Fibroblast of upper back skin (primary cell): ENCODE measurements at places on chromosomes 4 and X.
A peak's percentile ranks its signal among the peaks of the same experiment; 100 is the strongest.

GRCh38 chrX:56787734-56788152, 58.7 kb downstream of the NBDY start:
- DNase-seq = no peak

GRCh38 chrX:1316527-1316926, 20.1 kb upstream of the IL3RA start:
- no peak for DNase-seq

GRCh38 chr4:183229397-183229796, 90.7 kb downstream of the CLDN22 start:
- DNase-seq = peak; percentile 70

GRCh38 chr4:123364906-123365305, 31.7 kb upstream of the SPRY1 start:
- no peak for DNase-seq

DNA sequence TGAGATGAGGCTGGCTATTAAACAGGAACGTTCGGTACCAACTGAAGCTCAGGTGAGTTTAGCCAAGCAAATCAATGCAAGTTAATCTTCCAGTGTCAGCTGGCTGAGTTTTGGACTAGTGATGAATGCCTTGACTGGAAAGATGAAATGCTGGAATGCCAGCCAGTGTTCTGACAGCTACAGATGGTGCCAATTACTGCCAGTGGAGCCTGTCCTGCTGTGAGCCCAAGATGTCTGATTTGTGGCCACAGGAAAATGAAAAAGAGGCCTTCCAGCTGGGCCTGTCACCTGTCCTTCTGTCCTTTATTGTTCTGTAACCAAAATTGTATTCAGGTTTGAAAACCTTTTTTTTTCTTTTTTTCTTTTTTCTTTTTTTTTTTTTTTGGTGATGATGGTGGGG, 223.1 kb downstream of the AFF2 start:
- DNase-seq = no peak

GRCh38 chrX:13793897-13794296, 23.0 kb downstream of the GPM6B start:
- DNase-seq = no peak

DNA sequence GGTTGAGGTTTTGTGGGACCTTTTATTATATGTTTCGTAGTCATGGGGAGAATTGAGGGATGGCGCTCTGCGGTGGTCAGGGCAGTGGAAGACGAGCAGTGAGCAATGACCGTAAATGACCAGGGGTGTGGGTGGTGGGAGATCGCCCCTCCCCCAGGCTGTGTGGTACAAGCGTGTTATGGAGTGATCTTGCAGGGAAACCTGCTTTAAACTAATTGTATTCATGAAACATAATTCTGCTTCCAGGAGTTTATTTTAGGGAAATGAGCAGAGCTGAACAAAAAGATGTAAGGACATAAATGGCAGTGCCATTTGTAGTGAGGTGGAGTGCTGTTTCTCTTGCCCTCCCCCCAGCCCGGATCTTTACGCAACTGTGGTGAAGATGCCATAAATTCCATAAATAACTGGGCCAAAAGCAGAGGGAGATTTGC, 20.2 kb downstream of the GYG2 start:
- peak; percentile 83 for DNase-seq

GRCh38 chr4:113407409-113407808, 354.1 kb downstream of the CAMK2D start:
- no peak for DNase-seq

DNA sequence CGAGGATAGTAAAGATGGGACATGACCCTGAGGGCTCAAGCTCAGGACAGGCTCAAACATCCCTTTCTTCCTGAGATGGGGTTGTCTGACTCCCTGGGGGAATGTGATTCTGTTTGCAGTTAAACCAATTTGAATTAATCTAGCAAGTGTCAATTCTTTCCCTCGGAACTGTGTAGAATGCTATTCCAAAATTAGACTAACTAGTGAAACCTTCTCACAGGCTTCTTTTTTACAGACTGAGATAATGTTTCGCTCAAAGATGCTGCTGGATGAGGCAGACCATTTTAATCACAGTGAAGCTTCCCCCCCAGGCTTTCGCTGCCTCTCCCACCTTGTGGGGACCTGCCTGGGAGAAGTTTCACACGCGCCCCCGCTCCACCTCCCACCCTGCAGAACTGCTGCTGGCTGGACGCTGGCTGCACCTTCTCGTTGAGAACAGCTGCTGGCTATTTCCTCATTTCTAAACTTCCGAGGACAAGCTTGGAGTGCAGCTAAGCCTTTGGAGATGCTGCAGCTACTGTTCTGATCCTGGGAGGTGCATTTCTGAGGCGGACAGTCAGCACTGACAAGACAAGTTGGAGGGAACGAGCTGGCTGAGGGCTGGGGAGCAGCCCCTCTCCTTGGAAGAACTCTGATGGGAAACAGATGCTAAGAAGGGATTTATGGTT, 297.8 kb downstream of the RAPGEF2 start:
- peak; percentile 94 for DNase-seq

GRCh38 chr4:148344941-148345340, 97.3 kb downstream of the NR3C2 start:
- DNase-seq = no peak

- DNase-seq = peak; percentile 38
Observed at GRCh38 chr4:83558680-83559079, 22.8 kb downstream of the GPAT3 start.

GRCh38 chr4:128558896-128559679, 250.4 kb upstream of the JADE1 start:
- peak; percentile 87 for DNase-seq

- peak; percentile 25 for DNase-seq
Observed at GRCh38 chr4:168679819-168680218, 183.0 kb downstream of the PALLD start.

DNA sequence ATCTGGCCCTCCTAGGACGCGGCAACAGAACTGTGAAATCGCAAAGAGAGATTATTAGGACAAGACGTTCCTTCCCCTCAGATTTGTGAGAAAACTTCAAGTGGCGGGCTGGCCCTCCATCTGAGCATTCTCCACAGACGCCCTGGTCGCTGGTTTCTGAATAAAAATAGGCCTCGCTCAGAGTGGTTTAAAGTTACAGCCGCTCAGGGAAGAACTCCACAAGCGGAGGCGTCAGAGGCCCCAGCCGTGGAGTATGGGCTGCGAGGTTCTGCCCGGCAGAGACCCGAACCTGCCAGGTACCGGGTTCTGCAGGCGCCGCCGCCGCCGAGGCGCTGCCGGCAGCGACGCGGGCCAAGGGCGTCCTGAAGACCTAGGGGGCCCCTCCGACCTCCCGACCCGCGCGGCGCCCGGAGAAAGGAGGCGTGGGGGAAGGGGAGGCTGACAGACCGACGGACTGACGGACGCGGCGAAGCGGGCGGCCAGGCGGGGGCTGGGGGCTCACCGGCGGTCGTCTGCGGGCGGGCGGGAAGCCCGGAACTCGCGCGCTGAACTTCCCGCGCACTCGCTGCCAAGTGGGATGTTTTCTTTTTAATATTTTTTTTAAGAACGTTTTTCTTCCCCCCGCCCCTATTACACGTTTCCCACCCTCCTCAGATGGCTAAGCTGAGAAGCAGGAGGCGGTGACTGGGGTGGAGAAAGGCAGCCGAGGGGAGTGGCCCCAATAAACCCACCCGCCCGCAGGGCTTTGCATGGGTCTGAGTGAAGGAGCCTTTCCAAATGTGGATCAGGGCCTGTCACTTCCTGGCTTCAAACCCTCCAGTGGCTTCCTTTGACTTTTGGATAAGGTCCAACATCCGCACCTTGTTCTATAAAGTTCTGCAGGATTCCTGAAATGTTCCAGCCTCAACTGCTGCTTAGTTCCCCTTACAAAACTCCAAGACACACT, at the start of gene PABPC4L:
Gene PABPC4L, minus strand, starts transcription at position 574 of the 946 bp plus-strand sequence. CDS start 770 bp downstream, outside the sequence.
- DNase-seq = peak; percentile 75

DNA sequence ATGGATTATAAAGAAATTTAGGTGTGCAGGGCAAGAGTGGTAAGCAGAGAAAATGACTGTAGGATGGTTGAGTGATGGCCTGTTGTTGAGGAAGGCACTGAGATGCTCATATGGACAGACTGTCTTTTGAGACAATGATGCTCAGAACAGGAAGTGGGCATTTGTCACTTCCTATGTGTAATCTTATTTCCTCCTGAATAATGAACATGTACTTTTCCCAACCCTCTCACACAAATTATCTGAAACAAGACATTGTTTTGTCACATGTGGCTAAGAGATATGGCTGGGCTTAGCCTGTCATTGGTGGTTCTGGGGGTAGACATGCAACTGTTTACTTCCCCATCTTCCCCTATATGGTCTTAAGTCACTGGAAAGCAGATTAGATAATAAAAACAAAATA, 240.5 kb downstream of the CFAP47 start:
- no peak for DNase-seq

DNA sequence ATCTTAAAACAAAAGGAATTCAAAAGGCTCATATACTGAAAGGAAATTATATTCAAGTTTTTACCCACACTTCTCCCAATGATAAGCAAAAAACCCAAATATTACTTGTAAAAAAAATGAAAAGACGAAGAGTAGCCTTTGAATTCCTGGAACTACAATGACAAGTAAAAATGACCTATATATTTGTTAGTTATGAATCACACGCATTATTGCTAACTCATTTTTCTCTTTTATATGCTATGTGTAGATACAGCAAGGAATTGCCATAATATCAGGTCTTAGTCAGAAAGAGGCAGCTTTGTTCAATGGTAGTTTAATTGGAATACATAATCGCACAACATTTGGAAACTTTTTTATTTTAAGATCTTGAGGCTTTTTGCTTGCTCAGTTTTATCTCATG, 22.7 kb upstream of the ASB5 start:
- no peak for DNase-seq

DNA sequence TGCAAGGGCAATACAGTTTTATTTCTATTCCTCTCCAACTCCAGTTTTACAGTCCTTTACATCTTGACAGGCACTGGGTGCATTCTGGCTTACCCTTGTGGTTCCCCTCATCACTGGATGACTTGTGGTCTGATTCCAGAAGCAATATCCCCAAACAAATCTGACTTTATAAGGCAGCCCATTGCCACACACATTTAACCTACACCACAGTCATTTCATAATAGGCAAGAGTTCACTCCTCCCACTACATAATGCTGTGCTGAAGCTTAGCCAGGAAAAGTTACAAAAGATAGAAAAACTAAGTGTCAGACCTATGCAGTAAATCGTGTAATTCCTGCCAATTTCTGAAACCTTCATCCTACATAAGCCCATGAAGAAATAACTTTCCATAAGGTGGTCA, 82.9 kb upstream of the MID1IP1 start:
- DNase-seq = no peak

- no peak for DNase-seq
Observed at GRCh38 chrX:11427453-11428071, 134.3 kb downstream of the AMELX start.

DNA sequence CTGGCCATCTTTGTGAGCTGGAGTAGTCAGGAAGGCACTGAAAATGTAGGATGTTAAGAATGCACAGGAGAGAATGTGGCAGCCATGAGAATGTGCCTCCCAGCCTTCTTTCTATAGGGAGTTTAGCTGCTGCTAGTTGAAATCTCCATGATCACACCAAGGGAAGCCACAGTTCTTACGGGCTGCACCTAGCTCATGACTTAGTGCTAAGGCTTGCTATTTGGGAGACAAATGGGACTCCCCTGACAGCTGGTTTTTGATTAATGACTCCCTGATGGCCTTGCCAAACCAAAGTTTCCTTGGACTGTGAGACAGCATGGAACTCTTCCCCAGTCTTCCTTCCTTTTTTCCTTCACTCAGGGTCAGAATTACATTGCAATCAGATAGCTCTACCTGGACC, 9.2 kb downstream of the CTSO start:
- DNase-seq = peak; percentile 82

DNA sequence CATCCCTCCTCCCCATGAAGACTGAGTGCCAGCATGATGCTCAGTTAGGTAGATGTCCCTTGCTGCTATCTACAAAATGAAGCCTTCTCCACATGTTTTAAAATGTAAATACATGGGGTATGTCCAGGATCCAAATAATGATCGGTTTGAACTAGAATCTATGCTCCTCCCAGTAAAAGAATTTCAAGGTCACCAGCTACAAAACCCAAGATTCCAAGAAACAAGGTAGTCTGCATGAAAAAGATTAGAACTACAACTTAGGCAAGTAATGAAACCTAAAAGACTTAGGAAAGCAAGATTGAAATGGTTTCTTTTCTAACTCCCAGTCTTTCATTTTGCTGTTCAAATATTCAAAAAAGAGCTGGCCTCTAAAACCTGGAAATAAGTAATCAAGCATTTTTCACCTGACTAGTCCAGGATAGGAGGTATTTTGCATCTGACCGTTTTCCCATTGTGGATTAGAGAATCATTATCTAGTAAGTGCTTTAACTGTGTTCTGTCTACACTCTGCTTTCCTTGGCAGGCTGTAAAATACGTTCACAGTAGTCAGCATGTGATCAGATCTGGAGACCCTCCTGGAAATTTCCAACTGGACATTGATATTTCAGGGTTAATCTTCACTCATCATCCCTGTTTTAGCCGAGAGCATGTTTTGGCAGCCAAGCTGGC, 57.4 kb downstream of the CC2D2A start:
- no peak for DNase-seq

DNA sequence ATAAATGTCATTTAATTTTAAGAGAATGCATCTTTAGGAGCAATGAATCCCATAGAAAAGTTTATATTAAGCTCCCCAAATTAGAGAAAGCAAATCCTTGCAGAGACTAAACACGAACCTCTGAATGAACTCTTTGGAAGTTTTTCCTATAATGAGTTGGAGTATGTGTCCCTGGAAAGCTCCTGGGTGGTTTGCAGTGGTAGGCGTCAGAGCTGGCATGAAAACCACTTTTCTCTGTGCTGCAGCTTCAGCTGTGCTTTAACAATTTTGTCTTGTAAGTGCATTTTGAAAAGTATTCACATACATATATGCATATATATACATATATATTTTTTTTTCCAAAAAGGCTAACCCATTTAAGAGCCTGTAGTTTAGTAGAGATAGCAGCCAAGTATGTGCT, 148.7 kb upstream of the TBC1D9 start:
- no peak for DNase-seq

DNA sequence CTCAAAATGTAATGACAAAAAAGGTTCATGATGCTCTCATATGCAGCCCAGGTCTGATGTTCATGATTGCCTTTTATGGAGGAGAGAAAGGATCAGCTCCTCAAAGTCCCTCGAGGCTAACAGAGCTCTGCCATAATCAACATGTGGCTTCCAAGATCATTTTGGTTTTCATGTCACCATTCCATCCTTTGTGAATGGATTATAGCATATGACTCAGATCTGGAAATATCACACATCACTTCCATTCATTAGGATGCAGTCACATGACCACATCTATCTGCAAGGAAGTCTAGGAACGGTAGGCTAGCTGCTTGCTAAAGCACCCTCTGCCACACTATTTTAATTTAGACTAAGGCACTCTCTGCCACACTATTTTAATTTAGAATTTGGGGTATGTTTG, 77.6 kb downstream of the COX18 start:
- DNase-seq = peak; percentile 11

DNA sequence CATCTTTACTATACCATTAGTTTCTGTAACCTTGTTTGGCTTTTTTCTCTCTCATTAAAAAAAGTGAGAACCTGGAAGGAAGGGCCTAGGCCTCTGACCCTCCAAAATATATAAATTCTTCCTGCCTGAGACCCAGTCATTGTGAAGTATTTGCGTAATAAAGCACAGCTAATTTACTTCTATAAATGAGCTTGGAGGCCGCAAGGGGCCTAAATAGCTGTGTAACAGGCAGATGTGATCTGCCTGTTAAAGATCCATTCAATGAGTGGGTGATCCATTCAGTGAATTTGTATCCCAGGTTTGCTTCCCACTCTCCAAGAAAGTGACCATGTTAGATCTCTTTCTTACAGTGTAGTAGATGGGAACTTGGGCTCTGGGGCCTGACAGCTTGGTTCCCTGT, 595 bp upstream of the PYURF start:
- DNase-seq = no peak

- no peak for DNase-seq
Observed at GRCh38 chr4:119783189-119783983, 154.8 kb upstream of the PDE5A start.
